ENCODE measurements at places on chromosomes 1 and 21. TPM values are rescaled to one million over a fixed set of nuclear protein-coding genes. Genes with fewer than 3 reads are reported as not detected.

Gene OVAAL
- total RNA-seq, result not detected

Gene FAAH
- 0.48 TPM for total RNA-seq

Gene CFAP298
- 25.2 TPM for total RNA-seq

Gene CD84
- not detected for total RNA-seq

Gene EVA1B
- 101 TPM for total RNA-seq

Data from vein endothelial cell (primary cell).